ENCODE measurements at places on chromosomes 12 and 14. TPM values are rescaled to one million over a fixed set of nuclear protein-coding genes. Genes with fewer than 3 reads are reported as not detected.

The GLS2 gene
- 2.1 TPM for total RNA-seq

The UBE3B gene
- total RNA-seq, result 51.9 TPM

The EPYC gene
- not detected for total RNA-seq

The KRT78 gene
- total RNA-seq, result 0.16 TPM

The CLEC6A gene
- total RNA-seq, result not detected

The FOXN4 gene
- not detected for total RNA-seq

The ARMH4 gene
- total RNA-seq, result 0.04 TPM

The SPSB2 gene
- 12.8 TPM for total RNA-seq

The KRT6B gene
- 1,696 TPM for total RNA-seq

The KRT4 gene
- total RNA-seq, result not detected

The KRT85 gene
- total RNA-seq, result not detected

The ACSS3 gene
- total RNA-seq, result 6.4 TPM

The OTUB2 gene
- total RNA-seq, result 2.4 TPM

The ZNF839 gene
- total RNA-seq, result 7.7 TPM

The EMP1 gene
- 135 TPM for total RNA-seq

The VASH1 gene
- 0.16 TPM for total RNA-seq

The C14orf132 gene
- 0.57 TPM for total RNA-seq

The REP15 gene
- total RNA-seq, result 0.08 TPM

The RBP5 gene
- not detected for total RNA-seq

The CLEC14A gene
- total RNA-seq, result not detected

The PLBD1 gene
- total RNA-seq, result under 0.01 TPM

The TCL1B gene
- total RNA-seq, result not detected

The SIX4 gene
- 9.5 TPM for total RNA-seq

The DEPDC4 gene
- 0.62 TPM for total RNA-seq

The ANO4 gene
- 9.7 TPM for total RNA-seq

The KLHDC1 gene
- total RNA-seq, result 2.1 TPM

The PSMB11 gene
- total RNA-seq, result not detected

The TEAD4 gene
- 34.2 TPM for total RNA-seq

The SMOC1 gene
- 15.4 TPM for total RNA-seq

The ZDHHC22 gene
- total RNA-seq, result not detected

The RASAL1 gene
- total RNA-seq, result 0.04 TPM

The MYH6 gene
- total RNA-seq, result not detected

The ASPG gene
- not detected for total RNA-seq

The TMEM179 gene
- not detected for total RNA-seq

The TMPO gene
- total RNA-seq, result 94.4 TPM

The TTC6 gene
- under 0.01 TPM for total RNA-seq

The SLC25A3 gene
- 698 TPM for total RNA-seq

The CAPZA3 gene
- total RNA-seq, result not detected

The P2RX2 gene
- not detected for total RNA-seq

Data from hair follicular keratinocyte (primary cell).